ENCODE measurements at places on chromosomes 7 and 10.

DNA sequence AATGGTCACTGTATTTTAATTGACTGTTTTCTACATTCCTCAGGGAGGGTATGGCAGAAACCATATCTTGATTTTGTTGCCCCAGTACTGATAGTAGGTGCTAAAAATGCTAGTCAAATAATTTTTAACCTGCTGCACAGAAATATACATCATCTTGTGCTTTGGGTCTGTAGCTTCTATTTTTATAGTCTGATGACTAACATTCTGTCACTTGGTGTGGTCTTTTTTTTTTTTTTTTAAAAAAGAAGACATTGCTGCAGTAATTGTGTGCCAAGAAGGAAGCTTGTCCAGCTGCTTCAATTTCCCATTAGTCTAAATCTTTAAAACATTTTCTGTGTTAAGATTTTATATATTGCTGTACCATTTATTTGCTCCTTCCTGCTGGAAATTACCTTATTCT is 83.6 kb downstream of the ICA1 start:
- no peak for DNase-seq

DNA sequence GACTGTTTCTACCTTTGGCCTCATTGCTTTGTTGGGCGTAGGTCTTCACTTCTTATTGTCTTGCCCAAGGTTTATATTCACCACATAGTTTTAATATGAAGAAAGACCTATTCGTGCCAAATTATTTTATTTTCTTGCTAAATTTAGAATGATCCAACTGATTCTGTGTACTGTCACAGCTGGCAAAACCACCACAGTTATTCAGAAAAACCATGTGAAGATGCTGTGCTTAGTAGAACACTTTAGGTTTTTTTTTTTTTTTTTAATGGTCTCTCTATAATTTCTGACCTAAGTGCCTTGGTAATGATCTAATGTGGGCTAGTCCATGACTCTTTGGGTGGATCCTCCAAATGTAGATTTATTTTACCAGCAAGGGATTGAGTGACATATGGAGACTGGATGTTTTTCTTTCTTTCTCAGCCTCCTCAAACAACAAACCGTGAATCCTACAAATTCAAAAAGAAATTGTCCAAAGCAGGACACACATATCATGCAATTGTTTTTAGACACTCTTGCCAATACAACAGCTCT is 243.8 kb downstream of the DYNC1I1 start:
- DNase-seq, result no peak

GRCh38 chr10:2828741-2829140 is 238.6 kb upstream of the PFKP start:
- no peak for DNase-seq

DNA sequence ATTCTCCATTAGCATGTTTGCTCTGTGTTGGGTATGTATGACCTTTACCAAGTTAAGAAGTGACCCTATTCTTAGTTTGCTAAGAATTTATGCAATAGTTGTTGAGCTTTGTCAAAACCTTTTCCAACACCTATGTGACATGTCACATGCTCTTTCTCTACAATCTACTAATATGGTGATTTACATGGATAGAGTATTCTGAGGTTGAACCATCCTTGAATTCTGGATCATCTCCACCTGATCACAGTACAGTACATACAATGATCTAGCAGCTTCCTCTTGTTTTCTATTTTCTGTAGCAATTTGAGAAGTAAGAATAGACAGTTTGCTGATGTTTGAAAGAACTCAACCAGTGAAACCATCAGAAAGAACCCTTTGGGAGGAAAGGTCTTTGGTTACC is 101.2 kb upstream of the PDGFA start:
- DNase-seq, result no peak

- DNase-seq, result no peak
Observed at GRCh38 chr7:106772655-106773108, 92.4 kb upstream of the PIK3CG start.

- no peak for DNase-seq
Observed at GRCh38 chr7:117019786-117020590, 66.7 kb downstream of the ST7 start.
